Activated CD4-positive, alpha-beta T cell treated with anti-CD3 and anti-CD28 coated beads for 48 hours (primary cell): ENCODE measurements at places on chromosomes 16 and 17.

DNA sequence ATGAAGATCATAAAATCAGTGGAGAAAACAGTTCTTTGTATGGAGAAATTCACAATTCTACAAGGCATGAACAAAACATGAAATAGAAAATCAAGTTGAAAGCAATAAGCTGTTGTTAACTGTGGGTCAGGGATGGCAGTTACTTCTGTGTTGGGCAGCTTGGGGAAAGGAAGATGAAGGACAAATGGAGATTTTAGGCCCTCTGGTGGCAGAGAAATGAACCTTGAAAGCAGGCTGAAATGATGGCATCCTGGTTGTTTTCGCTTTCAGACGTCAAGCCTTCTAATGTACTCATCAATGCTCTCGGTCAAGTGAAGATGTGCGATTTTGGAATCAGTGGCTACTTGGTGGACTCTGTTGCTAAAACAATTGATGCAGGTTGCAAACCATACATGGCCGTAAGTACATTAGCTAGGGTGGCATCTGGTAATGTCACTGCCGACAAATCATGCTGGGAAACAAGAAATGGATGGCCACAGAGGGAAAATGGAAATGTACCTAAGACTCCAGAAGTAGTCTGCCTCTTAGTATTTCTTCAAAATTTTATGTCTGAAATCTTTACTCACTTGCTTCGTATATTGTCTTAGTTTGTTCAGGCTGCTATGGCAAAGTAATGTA is 108.9 kb downstream of the MAP2K6 start:
- DNase-seq, result peak; percentile 6

GRCh38 chr17:1766382-1767135 is 4.7 kb downstream of the SERPINF1 start:
- no peak for DNase-seq

DNA sequence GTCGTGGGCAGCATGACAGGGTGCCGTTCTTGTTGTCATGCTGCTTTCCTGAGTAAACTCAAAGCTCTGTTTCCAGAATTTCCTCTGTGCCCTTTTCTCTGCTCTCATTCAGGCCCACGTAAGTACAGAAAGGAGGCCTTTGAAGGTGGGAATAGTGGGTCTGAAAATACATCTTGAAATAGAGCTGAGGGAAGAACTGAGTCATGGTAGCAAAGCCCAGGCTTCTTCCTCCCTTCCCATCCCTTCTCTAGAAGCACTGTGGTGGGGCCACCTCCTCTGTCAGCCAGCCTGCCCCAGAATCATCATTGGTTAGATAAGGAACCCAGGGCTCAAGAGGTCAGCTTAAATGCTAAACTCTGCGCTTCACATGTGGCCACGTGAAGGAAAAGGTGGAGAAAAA is 9.4 kb downstream of the CTRL start:
- DNase-seq, result no peak

GRCh38 chr17:40374821-40375498 is 10.4 kb upstream of the GJD3 start:
- DNase-seq, result no peak

DNA sequence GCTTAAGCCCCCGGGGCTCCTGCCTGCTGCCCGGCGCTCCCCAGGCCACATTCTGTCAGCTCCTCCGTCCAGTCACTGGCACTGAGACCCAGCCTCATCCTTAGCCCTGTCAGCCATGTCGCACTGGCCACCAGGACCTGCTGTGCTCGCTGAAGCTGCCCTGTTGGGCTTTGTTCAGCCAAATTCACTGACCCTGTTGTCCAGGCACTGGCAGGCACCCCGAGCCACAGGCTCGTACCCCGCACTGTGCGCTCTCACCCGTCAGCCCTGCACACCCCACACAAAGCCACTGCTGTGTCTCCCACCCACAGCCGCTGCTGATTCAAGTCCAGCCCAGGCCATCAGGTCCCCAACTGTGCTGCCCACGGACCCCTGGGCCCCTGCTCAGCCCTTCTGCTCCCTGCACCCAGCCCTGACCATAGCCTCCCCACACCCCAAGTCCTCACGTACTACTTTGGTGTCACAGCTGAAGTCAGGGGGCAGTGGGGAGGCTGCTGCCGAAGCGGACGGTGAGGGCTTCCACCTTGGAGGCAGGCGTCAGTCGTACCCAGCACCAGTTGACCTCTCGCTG is 131.5 kb upstream of the CHMP6 start:
- DNase-seq, result no peak

GRCh38 chr17:77493901-77494663 is 353.3 kb downstream of the SEC14L1 start:
- no peak for DNase-seq

- DNase-seq, result no peak
These were observed 482.8 kb downstream of the CDH13 start for GRCh38 chr16:83109490-83110125.

DNA sequence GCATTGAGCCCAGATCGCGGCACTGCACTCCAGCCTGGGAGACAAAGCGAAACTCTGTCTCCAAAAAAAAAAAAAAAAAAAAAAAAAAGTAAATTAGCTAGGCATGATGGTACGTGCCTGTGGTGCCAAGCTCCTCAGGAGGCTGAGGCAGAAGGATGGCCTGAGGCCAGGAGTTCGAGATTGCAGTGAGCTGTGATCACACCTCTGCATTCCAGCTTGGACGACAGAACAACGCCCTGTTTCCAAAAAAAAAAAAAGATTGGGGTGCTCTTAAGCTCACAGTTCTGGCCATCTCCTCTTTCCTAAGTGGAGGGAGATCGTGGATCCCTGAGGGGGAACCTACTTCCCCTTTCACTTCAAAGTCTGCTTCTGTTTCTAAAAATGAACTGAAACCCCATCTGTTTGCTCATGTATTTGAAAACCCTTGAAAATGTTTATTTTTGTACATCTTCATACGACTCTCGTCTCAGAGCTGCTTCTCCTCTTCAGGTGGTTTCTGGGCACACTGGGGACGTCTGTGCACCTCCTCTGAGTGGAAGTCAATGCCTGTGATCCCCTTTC is 138.8 kb downstream of the PRKCA start:
- DNase-seq, result no peak

DNA sequence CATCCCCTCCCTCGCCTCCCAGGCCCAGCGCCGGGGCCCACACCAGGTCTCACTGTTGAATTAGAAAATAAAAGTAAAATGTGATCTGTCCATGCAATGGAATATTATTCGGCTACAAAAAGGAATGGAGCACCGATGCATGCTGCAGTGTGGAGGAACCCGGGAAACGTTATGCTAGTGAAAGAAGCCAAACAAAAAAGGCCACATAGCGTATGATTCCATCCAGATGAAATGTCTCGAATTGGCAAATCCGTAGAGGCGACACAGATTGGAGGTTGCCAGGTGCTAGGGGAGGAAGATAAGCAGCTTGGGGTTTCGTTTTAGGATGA is 972 bp upstream of the ADCY9 start:
- DNase-seq, result no peak

GRCh38 chr17:62631936-62632924 is 4.8 kb downstream of the MRC2 start:
- no peak for DNase-seq

DNA sequence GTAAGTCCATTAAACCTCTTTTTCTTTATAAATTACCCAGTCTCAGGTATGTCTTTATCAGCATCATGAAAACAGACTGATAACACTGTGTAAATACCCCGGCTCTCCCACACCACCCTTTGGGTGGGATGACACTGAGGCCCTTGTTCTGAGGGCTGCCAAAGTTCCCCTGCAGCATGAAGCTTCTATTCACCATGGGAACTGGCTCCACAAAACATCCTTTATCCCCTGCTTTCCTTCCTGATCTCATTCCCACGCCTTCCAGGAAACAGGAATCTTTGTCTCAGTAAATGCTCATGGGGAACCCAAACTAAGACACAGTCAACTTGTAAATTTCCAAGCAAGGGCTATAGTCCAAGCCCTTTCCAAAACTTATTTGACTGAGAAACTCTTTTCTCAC is 88.4 kb downstream of the ABCC12 start:
- no peak for DNase-seq

DNA sequence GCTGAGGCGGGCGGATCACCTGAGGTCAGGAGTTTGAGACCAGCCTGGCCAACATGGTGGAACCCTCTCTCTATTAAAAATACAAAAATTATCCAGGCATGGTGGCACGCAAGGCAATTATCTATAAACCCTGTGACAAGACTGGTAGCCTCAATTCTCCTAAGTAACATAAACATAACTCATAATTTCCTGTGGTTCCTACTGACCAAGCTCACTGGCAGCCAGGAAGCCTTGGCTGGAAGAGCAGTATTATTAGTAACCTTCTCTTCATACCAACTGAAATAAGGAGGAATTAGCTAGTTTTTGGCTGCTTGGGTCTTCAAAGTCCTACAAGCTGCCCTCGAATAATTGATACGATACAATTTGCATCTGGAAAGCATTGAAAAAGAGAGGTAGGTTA is 31.6 kb upstream of the LRRC37A3 start:
- DNase-seq, result no peak

DNA sequence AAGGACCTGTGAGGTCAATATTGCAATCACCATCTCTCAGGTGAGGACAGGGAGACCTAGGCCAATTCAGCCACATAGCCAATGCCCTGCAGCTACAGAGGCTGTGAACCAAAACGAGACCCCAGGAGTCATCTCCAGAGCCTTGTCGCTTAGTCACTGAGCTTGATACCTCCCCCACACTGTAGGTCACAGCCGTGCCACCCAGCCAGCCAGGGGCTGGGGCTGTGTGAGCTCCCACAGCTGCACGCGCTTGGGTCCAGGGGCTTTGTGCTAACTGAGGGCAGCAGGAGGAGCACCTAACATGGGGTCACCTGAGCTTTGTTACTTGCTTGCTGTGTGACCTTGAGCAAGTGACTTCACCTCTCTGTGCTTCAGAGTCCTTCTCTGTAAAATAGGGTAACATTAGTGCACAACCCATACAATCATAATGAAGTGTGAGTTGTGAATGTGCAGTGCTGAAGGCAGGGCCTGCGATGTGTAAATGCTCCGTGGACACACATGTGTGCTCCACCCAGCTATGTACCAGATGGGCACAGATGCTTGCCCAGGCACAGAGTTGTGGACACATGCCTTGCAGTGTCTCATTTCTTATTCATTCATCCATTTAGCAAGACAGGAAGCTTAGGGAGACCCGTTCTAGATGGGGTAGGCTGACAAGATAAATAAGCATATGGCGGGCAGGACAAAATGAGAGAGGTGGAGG is 25.9 kb downstream of the SBK1 start:
- no peak for DNase-seq

DNA sequence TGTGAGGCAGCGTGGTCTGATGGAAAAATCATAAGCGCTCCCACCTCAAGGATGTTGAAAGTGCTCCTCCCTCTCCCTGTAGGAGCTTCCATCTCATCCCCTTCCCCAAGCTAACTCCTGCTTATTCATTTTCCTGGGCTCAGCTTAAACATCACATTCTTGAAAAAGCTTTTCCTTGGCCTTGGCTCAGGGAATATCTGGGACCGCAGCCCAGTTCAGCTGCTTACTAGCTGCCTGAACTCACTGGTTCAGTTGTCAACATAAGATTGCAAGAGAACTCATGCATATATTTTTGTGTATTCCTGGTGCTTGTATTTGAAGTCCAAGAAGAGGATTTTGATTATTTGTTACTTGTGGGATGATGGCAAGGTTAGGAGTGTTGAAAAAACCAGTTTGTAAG is 91.5 kb downstream of the UTP18 start:
- no peak for DNase-seq

DNA sequence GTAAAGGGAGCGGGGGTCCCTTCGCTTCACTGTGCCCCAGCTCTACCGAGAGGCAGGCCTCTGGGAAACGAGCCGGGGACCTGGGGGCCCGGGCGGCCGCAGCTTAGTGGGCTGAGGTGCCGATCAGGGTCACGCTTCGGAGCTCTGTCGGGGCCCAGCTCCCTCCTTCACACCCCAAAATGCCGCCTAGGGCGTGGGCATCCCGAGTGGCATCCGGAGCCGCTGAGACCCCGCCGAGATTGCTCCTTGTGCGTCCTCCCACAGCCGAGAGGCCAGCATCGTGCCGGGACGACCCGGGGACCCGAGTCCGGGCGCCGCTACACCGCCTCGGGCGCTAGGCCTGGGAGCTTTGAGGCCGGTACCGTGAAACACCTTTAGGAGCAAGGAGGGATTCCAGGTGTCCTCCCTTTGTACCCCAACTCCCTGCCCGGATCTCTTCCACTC is 1.3 kb downstream of the SALL1 start:
- no peak for DNase-seq

DNA sequence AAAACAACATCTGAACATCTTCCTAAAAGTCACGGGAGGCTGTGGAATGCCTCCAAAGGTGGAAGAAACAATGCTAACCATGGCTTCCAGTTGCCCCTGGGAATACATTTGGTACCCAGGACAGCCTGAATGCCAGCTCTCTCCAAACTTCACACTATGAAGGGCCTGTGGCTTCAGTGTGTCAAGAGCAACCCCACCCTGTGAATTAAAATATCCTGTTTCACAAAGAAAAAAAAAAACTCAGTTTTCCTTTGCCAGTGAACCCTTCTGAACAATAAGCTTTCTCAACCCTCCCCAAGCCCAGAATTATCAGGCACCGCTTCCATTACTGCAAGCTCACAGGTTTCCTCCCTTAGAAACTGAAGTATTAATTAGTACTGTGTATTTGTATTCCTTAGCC is 69.8 kb downstream of the SLC39A11 start:
- DNase-seq, result no peak

GRCh38 chr16:20937736-20938135 is 37.2 kb downstream of the LYRM1 start:
- no peak for DNase-seq

- DNase-seq, result no peak
These were observed 14.2 kb upstream of the KCNG4 start for GRCh38 chr16:84254062-84254461.

DNA sequence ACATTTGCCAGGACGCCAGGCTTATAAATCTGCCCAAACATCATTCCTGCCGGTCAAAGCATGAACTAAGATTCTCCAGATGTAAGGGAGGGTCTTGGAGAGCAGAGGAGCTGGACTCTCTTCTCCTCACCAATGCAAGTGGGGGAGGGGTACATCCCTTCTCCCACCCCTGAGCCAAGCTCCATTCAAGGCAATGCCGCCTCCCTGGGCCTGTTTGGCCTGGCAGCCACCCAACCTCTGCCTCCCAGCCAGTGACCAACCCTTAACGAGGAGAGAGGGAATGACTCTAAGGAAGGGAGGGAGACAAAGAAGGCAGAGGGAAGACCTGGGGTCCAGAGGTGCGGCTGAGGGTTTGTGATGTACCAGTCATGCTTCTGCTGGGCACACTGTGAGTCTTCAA is 13.8 kb downstream of the C17orf50 start:
- DNase-seq, result no peak
